ENCODE measurements at places on chromosomes 6 and 20. TPM values are rescaled to one million over a fixed set of nuclear protein-coding genes. Genes with fewer than 3 reads are reported as not detected.

DNA sequence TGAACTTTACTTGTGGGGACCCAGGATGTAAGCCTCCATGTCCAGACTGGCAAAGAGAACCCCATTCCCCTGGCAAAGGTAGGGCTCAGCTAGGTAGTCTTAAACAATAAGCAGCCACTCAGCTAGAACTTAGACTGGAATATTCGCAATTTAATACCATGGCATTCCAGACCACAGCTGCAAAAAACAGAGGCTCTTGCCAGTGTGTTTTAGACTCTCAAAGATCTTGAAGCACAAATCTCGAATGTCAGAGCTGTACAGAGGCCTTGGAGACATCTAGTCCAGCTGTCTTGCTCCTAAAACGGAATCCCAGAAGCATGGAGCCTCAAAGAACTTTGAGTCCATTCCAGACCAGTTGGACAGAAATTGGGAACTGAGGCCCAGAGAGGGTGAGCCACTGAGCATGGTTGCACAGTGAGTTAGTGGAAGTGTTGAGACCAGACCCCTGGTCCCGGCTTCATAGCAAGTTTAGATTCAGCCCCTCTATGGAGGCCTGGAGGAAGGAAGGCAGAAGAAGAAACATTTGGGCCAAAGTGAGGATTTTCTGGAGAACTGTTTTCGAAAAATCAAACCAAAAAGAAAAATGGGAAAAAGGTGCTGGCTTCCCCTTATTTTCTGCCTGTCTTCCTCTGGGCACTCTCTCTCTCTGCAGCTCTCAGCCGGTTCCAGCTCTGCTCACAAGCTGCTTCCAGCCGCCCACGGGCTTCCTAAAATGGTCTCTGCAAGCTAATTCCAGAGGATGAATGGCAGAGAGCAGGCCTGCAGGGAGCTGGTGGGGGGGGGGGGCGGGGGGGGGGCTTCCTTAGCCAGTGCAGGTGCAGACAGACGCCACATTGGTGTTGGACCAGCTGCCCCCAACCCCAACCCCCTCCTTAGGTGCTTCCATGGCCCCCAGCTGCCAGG, 32.4 kb downstream of the AAR2 start:
- no peak for DNase-seq

Gene GLP1R
- 2.2 TPM for total RNA-seq

Gene OR2H2
- total RNA-seq: not detected

GRCh38 chr6:34855463-34855862, 32.4 kb downstream of the TAF11 start:
- no peak for DNase-seq

DNA sequence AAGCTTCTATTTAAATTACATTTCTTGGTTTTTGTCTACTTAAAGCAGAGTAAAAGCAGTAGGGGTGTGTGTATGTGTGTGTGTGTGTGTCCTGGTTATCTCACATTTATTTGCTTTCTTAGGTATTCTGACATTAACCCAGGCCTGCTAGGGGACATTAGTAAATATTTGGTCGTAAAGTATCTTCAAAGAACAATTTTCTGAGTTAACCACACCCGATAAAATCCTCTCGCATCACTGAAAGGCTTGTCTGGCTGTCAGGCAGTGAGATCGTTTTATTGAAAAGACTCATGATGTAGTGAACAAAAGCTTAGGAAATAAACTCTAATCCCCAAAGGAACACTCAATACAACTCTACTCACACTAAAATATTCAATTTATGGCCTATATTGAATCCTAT, 77.9 kb downstream of the ZNF217 start:
- DNase-seq: no peak

Gene SFTA2
- not detected for total RNA-seq

Gene MMP24
- 1.2 TPM for total RNA-seq

- DNase-seq: no peak
Observed at GRCh38 chr20:61119794-61120410, 132.2 kb upstream of the CDH4 start.

GRCh38 chr20:54221353-54221752, 13.5 kb downstream of the PFDN4 start:
- no peak for DNase-seq

DNA sequence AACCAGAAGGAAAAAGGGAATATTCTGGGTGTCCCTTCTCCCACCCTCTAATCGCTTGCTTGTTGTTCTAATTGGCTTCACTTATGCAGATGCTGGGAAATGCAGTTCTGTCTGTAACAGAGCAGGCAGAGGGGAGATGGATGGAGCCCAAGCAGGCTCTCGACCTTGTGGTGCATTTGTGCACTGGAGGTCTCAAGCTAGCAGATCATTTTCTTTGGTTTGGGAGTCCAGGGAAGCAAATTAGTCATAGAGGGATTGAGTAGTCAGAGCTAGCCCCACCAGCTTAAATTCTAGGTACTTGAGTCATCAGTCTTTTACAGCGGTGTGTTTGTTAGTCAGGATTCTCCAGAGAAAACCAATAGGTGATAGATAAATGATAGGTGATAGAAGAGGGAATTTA, 234.7 kb upstream of the ECI2 start:
- DNase-seq: no peak

GRCh38 chr6:13413466-13413862, 73.9 kb downstream of the GFOD1 start:
- DNase-seq: no peak

- DNase-seq: no peak
Observed at GRCh38 chr20:10469599-10469998, 34.5 kb downstream of the SLX4IP start.

DNA sequence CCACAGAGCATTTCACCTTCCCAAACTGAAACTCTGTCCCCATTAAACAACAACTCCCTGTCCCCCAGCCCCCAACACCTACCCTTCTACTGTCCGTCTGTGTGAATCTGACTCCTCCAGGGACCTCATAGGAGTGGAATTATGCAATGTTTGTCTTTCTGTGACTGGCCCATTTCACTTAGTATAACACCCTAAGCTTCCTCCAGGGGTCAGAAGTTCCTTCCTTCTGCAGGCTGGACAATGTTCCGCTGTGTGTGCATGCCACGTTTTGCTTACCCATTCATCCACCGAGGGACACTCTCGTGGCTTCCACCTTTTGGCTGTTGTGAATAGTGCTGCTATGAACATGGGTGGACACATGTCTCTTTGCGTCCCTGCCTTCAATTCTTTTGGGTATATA, 37.6 kb upstream of the MPC1 start:
- DNase-seq: no peak

- no peak for DNase-seq
Observed at GRCh38 chr20:48380661-48381060, 447.1 kb downstream of the PREX1 start.

GRCh38 chr20:52422574-52423336, 231.2 kb upstream of the ZFP64 start:
- DNase-seq: no peak

DNA sequence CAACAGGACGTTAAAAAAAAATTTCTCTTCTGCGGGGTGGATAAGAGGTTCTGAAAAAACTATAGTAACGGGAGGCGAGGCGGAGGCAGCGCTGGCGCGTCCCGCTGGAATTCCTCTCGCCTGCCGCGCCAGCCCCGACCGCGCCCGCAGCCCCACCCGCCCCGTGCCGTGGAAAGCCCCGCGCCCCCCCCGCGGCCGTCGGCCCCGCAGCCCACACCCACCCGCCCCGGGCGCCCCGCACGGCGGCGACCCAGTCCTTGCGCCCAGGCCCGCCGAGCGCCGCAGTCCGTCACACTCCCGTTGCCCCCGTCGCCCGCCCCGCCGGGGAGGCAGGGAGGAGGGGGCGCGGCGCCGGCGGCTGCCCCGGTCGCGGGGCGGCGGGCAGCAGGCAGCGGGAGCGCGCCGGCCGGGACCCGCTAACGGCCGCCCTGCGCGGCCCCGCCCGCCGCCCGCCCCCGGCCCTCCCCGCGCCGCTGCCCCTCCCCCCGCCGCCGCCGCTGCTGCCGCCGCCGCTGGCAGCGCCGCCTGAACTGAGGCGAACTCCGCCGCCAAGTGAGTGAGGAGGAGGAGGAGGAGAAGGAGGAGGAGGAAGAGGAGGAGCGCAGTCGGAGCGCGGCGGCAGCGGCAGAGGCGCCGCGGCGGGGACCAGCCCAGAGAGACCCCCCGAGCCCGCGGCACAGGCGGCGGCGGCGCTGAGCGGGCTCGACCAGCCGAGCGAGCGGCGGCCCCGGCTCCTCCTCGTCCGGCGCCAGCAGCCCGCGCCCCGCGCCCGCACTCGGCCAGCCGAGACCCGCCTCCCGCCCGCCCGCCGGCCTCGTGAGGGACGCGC, at the start of gene QKI:
QKI (plus strand) TSS at position 602 of the 829 bp plus-strand sequence. CDS start 476 bp downstream, outside the sequence.
- DNase-seq: peak; percentile 90

Gene ACTL10
- total RNA-seq: not detected

DNA sequence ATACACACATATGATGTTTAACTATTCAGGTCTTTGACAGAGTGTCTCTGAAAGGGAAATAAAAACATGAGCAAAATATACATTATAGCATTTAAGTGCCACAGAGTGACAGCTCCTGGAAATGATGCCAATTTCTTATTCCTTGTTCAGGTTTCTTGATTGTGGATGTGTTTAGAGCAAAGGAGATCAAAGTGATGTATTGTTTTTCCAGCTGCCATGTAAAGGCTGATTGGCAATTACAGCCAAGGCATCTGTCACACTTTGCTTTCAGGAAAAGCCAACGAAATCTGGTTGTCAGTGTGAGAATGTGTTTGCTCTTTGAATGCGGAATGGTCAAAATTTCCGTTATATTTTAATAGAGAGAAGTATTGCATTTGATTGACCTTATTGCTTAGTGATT, 347.8 kb upstream of the FLRT3 start:
- no peak for DNase-seq

- DNase-seq: no peak
Observed at GRCh38 chr20:54004445-54004844, 65.9 kb downstream of the BCAS1 start.

Gene C6orf52
- 0.59 TPM for total RNA-seq

- no peak for DNase-seq
Observed at GRCh38 chr20:12067686-12068085, 150.0 kb downstream of the BTBD3 start.

- DNase-seq: no peak
Observed at GRCh38 chr20:62772990-62773844, 23.1 kb upstream of the MRGBP start.

- peak; percentile 34 for DNase-seq
Observed at GRCh38 chr6:7912024-7912423, 1.4 kb upstream of the TXNDC5 start.

Gene VEGFA
- total RNA-seq: 163 TPM

DNA sequence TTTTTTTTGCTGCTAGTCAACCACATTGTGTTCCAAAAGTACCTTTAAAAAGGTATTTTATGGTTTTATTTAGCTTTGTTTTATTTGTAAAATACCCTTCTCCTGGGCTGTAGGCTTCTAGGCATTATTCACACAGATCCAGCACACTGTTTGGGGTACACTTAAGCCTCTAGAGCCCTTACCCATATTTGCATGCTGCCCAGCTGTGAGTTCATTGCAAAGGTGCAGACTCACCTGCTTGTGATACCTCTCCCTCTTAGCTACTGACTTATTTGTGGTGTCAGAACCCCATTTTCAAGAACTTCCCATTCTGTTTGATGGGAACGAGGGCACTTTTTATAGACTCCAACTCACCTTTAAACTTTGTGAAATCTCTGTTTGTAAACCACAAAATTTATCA, 69.8 kb downstream of the RIN2 start:
- no peak for DNase-seq

- DNase-seq: peak; percentile 81
Observed at GRCh38 chr6:148746363-148747144, at the start of gene UST. Gene UST, plus strand, starts transcription at chr6:148747030. Its CDS starts 401 bp downstream, at chr6:148747431.

GRCh38 chr6:148313488-148313887, 29.1 kb upstream of the SASH1 start:
- DNase-seq: no peak

DNA sequence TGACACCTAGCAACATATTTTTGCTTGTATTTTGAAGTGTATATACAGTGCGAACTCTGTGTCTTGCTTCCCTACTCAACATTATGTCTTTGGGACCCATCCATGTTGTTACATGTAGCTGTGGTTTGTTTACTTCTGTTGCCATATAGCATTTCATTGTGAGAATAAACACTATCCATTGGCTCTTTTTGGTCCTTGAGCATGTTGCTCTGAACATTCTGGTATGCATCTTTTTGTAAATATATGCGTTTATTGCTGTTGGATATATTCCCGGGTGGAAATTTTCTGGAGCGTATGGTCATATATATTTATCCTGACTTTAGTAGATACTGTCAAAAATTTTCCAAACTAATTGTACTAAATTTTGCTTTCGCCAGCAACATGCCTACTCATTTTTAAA, 222.5 kb upstream of the SPTLC3 start:
- no peak for DNase-seq
